ENCODE measurements at places on chromosomes 5 and 9. TPM values are rescaled to one million over a fixed set of nuclear protein-coding genes. Genes with fewer than 3 reads are reported as not detected.

- H3K36me3 ChIP-seq, result no peaks in the 10 kb centered on the region
- H3K27ac ChIP-seq, result no peak overlapping the region
- no peak overlapping the region for H3K4me3 ChIP-seq
- DNase-seq, result no peak
Measured at GRCh38 chr9:89410641-89411350, 87.1 kb downstream of the SEMA4D start.

- no peak for DNase-seq
- H3K4me3 ChIP-seq, result no peak overlapping the region
- H3K4me1 ChIP-seq, result no peaks in the 10 kb centered on the region
Measured at GRCh38 chr5:3715062-3715461, 119.4 kb downstream of the IRX1 start.

GRCh38 chr5:73587923-73588322 lies 22.4 kb downstream of the UTP15 start:
- no peaks in the 10 kb centered on the region for H3K36me3 ChIP-seq
- no peak overlapping the region for H3K4me3 ChIP-seq
- H3K27ac ChIP-seq, result no peak overlapping the region

MYMK gene
- total RNA-seq, result not detected

MEGF10 gene
- total RNA-seq, result 0.26 TPM

GARIN3 gene
- not detected for total RNA-seq

FYB1 gene
- 45.0 TPM for total RNA-seq

Data from upper lobe of right lung (tissue), 1 donor.